ENCODE measurements at places on chromosomes 1 and 21. TPM values are rescaled to one million over a fixed set of nuclear protein-coding genes. Genes with fewer than 3 reads are reported as not detected.

The KRTAP13-2 gene
- total RNA-seq, result not detected

GRCh38 chr1:70685300-70686286 is 274.5 kb downstream of the CTH start:
- DNase-seq, result peak; percentile 27

DNA sequence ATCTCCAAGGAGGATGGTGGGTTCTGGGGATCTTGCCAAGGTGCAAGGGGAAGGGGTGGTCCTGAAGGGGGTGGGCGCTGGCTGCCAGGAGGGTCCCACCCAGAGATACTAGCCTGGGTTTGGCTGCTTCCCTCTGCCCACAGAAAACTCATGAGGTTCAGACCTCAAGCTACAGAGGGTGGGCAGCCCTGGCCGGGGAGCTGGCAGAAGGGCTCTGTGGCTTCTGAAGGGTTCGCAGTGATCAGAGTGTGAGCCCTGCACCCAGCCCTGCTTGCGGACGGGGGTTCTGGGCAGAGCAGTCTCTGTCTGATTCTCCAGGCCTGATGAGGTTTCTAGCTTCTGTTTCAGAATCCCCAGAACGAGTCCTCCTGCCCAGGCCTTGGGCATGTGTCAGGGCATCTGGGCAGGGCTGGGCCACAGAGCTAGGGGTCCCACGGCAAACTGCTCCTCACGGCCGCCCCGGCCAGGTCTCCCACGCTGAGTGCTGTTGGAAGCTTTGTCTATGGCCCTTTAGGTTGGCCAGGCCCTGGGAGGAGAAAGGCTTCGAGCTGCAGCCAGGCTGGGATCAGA is 635 bp upstream of the MMEL1 start:
- DNase-seq, result no peak

- DNase-seq, result no peak
These were observed 9.6 kb upstream of the PRPF3 start for GRCh38 chr1:150311762-150312161.

GRCh38 chr1:43648221-43648847 is 1.6 kb upstream of the KDM4A start:
- no peak for DNase-seq

The IL12RB2 gene
- 0.18 TPM for total RNA-seq

DNA sequence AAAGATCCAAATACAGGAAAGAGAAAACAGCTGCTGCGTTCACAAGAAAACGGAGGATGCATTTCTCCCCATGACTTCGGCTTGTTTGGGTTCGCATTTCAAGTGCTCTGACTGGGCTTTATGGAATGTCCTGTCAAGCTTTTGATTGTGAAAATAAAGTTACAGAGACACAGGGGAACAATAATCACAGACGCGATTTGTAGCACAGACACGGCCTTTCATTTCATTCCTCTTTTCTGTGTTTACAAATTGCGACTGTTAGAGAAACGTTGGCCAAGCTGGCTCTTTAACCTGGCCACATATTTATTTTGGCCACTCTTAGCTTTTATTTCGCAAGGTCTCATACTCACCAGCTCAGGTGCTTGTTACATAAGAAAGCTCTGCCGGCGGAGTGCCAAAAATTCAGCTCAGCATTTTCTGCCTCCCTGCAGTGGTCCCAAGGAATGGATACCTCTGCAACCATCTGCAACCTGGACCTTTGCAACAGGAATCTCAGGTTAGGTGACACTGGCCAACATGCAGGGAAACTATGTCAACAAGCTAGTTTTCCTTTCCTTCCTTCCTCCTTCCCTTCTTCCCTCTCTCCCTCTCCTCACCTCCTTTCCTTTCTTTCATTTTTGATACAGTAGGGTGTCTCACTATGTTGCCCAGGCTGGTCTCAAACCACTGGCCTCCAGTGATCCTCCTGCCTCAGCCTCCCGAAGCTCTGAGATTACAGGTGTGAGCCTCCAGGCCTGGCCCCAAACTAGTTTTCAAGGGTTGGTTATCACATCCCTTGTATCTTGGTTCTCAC is 58.2 kb upstream of the SLC45A1 start:
- peak; percentile 91 for DNase-seq

DNA sequence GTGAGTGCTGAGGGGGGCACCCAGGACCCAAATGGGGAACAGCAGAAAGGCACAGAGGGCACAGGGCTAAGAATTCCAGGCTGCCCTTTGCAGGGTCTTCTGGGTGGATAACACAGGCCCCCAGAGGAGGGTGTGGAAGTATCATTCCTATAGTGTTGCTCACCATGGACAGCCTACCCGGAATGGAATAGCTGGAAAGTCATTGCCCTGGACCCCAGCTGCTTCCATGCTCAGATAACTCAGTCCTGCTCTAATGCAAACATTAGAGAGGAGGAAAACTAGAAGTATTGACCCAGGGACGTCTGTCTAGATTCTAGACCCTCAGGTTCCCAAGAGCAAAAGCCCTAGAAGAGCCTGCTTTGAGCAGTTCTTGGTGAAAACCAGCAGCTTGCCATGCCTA is 24.7 kb downstream of the SLC6A17 start:
- DNase-seq, result no peak

DNA sequence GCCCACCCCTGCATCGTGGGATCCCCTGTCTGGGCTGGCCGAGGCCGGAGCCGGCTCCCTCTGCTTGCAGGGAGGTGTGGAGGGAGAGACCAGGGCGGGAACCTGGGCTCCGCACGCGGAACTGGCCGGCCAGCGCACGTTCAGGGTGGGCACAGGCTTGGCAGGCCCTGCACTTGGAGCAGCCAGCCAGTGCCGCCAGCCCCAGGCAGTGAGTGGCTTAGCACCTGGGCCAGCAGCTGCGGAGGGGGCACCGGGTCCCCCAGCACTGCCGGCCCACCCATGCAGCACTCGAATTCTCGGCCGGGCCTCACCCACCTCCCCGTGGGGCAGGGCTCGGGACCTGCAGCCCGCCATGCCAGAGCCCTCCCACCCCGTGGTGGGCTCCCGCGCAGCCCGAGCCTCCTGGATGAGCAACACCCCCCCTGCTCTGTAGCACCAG is 422.6 kb downstream of the AMY1C start:
- DNase-seq, result no peak

- DNase-seq, result no peak
These were observed 21.1 kb downstream of the ATP8B2 start for GRCh38 chr1:154346276-154346917.

The CSDE1 gene
- total RNA-seq, result 458 TPM

- DNase-seq, result no peak
These were observed 127.5 kb upstream of the EDN2 start for GRCh38 chr1:41611932-41612450.

DNA sequence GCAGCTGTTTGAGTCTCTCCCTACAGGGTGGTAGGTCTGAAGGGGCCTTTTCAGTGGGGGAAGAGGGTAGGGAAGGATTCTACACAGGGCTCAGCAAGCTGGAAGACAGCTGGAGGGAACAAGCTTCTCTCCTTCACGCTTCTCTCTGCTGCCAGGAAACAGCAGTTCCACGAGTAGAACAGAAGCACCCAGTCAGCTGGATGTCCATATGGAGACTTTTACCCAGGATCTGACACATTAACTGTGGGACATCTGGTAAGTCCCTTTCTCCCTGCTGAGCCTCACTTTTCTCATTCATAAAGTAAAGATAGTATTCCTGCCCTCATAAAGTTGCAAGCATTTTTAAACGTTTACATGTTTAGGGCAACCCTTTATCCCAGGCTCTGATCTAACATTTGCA is 280.3 kb downstream of the OMA1 start:
- DNase-seq, result no peak

DNA sequence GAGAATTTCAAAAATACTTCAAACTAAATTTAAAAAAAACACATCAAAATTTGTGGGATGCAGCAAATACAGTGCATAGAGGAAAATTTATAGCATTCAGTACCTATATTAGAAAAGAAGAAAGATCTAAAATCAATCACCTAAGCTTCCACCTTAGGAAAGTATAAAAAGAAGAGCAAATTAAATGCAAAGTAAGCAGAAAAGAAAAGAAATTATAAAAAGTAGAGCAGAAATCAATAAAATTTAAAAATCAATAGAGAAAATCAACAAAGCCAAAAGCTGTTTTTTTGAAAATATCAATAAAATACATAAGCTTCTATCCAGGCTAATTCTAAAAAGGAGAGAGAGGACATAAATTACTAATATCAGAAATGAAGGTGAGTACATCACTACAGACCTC is 255.4 kb downstream of the KCNH1 start:
- no peak for DNase-seq

All from prostate gland (tissue), 2 donors.